Activated CD4-positive, alpha-beta T cell treated with anti-CD3 and anti-CD28 coated beads, Interleukin-2, amount 50 U/mL, for 4 hours (primary cell): ENCODE measurements at places on chromosomes 7 and 10.
A peak's percentile ranks its signal among the peaks of the same experiment; 100 is the strongest.

GRCh38 chr7:130970696-130971095 lies 236.7 kb upstream of the KLF14 start:
- peak; percentile 23 for DNase-seq

GRCh38 chr7:64892666-64893309 lies 10.3 kb upstream of the ZNF273 start:
- no peak for DNase-seq

GRCh38 chr10:1345368-1345767 lies 289.2 kb downstream of the WDR37 start:
- DNase-seq, result no peak

GRCh38 chr10:49061667-49062066 lies 53.7 kb downstream of the VSTM4 start:
- no peak for DNase-seq

DNA sequence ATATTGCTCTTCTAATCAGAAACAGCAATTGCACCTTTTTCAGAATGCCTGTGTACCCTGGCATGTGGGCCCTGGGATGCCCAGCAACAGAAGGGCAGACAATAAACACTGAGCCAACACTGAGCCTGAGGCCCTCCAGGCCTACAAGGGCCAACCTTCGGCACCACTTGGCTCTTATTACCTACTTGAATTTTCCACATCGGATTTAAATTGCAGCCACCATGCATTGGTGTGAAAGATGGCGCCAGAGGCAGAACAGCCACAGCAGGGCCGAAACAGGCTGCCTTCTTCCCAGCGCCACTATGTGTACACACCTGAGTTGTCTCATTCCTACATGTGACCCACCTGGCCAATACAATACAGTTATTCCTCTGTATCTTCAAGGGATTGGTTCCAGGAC lies 51.4 kb upstream of the EZH2 start:
- DNase-seq, result no peak

GRCh38 chr7:5424749-5425506 lies 1.3 kb upstream of the TNRC18 start:
- DNase-seq, result no peak

DNA sequence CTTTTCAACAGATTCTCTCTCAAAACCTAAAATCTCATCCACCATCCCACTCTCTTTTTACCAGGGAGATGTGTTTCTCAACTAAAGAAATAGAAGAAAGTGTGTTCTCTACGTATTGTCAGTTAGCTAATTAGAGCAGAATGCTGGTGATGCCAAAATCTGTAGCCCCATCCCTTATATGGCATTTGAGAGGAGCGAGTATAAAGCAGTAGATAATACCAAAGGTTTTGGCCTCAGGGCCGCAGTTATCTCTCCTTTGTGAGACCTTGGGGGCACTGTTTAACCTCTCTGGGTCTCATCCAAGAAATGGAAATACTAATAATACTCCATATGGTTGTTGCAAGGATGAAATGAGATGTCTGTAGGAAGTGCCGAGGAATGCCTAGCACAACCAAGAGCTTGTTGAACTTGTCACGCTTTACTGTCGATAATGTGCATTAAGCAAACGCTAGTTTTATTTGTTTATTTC lies 456 bp upstream of the DLD start:
- DNase-seq, result no peak

DNA sequence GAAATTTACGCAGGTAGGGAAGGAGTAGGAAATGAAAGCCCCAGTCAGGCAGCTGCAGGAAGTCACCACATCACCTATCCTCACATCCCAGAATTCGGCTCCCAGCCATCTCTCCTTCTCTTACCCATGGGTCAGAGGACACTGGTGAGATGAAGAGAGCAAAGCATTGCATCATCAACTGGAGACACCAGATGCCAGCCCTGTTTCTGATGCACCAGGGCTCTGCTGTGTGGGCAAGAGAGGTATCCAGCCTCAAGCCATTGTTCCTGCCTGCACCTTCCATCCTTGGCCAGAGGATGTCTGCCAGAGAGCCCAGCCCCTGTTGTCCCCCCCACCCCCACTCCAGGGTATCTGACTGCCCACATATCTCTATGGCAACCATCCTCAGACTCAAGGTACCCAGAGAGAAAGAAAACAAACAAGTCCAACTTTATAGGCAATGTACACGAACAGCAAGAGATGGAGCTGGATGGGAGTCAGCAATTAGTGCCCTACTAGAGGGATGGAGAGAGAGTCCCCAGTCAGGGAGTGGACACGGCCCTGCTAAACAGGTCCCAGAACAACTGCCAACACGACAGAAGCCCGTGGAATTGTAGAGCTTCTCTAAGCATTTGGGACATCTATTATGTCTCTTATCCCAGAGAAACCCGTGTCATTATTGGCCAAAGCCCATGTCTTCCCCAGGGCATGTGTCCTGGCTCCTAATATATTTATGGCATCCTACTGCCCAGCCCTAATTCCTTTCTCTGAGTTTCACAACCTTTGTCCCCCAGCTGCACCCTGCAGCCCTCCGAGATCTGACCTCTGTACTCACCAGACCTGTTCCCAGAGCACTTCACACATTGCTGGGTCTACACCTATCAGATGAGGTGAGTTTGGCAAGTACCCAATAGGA lies 2.8 kb downstream of the CAMK2G start:
- DNase-seq, result no peak

GRCh38 chr10:122664501-122664900 lies 35.1 kb downstream of the C10orf120 start:
- no peak for DNase-seq

GRCh38 chr7:15764010-15764409 lies 77.5 kb upstream of the MEOX2 start:
- DNase-seq, result no peak

DNA sequence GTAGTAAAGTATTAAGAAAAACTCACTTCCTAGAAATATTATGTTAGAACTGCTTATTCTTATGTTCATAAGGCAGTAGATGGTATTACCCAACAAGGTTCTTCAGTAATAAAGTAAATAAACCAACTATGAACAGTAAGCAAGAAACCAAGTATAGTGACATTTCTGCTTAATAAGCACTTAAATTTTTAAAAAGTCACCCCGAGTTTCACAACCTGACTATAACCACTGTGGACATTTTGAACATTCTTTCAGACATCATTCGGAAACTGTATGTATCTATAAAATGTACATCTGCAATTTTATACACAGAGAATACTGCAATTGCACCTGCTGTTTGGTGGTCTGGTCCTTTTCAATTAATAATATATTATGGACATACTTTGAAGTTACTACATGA lies 1073.6 kb downstream of the XPNPEP1 start:
- DNase-seq, result no peak

DNA sequence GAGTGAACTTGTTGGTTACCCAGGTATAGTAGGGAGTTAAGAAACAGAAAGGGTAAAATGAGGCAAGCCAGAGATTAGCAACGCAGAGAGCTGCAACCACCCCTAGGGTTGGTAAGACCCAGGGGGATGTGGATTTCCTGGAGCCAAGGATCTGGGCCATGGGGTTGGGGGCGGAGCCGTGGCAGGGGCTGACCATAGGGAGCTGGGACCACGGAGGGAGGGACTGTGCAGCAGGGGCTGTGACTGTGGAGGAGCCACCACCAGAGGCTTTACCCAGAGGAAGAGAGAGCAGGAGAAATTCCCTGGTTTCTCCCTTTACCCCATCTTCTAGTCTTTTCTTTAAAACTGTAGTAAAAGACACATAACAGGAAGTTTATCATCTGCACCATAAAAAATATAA lies 58.6 kb upstream of the BAIAP2L1 start:
- no peak for DNase-seq

DNA sequence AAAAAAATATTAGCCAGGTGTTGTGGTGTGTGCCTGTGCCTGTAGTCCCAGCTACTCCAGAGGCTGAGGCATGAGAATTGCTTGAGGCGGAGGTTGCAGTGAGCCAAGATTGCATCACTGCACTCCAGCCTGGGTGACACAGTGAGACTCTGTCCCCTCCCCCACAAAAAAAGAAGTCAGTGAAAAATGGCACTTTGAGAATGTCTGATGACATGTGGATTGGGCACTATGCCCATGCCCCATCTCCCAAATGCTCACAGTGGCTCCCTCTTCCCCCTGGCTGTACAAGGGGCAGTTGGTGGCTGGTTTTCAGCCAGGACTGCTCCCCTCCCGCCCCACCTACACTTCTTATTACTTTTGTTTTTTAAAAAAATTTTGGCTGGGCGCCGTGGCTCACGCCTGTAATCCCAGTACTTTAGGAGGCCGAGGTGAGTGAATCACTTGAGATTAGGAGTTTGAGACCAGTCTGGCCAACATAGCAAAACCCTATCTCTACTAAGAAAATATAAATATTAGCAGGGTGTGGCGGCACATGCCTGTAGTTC lies 26.1 kb downstream of the IL15RA start:
- DNase-seq, result no peak

DNA sequence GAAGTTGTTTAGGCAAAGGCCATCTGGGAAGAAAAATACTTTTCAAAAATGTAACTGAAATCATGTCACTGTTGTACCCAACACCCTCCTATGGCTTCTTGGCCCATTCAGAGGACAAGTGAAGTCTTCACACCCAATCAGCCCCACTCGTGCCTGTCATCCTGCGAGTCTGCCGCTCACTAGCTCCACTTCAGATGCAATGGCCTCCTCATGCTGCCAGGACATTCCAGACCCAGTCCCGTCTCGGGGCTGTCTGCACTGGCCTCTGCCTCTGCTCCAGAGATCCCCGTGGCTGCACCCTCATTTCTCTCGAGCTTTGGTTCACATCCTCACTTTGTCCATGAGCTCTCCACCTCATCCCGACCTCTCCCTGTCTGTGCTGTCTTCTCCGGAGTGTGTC lies 227.1 kb downstream of the KCNMA1 start:
- DNase-seq, result no peak

DNA sequence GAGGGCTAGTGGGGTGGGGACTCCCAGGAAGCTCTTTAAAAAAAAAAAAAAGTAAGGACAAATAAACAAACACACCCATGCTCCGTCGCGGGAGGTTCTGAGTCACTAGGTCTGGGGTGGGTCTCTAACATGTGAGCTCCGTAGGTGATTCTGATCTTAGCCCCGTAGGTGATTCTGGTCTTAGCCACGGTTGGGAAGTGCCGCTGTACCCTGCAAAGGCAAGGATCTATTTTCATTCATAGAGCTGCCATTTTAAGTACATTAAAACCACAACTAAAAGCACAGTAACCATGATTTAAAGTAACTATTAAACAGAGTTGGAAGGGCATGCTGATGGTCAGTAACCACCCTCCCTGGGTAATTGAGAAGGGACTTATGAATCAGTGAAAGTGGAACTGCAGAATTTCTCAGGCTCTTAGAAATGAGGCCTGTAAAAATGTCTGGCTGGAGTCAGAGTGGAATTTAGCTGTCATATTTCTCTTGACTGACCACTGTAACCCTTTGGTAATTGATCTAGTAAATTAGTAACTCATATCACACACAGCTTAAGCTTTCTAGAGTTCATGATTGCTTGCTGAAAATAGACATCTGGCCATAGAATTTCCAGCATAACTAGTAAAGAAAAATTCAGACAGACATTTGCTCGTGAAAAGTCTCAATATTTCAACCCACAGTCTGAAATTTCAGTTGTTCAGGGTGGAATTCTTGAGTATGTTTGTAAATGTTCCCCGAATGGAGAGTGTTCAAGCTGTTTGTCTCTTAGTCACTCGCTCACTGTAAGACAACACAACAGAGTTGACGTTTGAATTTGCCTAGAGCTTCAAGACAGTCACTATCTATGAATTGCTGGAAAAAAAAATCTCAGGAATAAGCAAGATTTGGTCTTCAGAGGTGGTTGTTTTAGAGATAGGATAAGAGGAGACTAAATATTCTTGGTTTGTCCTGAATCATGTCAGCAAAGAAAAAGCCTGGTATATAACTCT lies 34.2 kb upstream of the TCF7L2 start:
- DNase-seq, result no peak

GRCh38 chr10:70101668-70102067 lies 31.0 kb downstream of the AIFM2 start:
- no peak for DNase-seq

DNA sequence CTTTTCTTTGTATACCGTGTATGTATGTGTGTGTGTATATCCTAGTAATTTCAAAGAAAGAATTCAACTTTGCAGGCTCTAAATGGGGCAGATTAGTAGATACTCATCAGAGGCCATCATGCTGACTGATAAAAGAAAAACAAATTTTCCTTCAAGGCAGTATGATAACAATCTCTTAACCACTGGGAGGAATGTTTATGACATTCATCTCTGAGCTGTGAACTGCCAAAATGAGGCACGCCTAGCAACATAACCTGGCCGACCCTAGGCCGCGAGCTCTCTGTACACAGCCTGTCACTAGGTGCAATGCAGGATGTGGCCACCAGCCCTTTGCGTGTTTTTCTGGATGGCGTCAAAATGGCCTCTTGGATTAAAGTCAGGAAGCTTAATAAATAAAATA lies 343.7 kb upstream of the GALNT17 start:
- no peak for DNase-seq

- DNase-seq, result no peak
Measured at GRCh38 chr10:132627666-132628531, 90.3 kb downstream of the INPP5A start.

DNA sequence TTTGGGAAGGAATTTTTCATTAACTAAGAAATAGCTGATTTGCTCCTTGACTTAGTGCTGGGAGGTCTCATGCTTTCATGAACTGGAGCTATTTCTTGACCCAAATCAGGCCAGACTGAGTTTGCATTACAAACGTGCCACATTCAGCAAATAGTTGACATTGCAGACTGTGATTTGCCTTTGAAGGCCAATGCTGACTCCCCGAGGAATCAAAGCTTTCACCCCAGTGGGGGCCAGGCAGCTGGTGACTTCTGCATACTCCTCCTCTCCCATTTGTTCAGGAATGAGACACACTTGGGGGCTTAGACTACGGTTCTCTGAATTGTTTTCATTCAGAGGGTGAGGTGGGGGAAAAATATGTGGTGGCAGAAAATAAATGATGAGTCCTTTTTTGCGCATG lies 111.0 kb upstream of the JAZF1 start:
- no peak for DNase-seq

- no peak for DNase-seq
Measured at GRCh38 chr7:27199849-27200760, at the start of gene HOXA13. Gene HOXA13 (minus strand): TSS chr7:27200091. CDS start chr7:27200077, 14 bp downstream.

DNA sequence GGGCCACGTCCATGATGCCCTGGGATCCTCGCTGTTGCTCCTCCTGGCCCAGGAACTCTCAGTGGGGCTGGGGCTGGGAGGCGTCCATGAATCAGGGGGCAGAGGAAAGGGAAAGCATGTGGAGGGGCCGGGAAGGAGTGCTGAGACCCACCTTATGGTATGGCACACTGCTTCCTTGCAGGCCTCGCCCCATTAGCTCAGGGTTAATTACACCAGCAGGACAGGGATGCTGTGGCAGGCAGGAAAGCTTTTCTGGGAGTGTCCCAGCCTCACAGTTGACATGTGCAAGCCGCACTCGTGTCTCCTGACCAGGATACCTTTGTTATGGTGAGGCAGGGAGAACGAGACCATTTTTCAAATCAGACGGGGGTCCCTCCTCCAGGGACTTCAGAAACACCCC lies 109.7 kb upstream of the PCBD1 start:
- no peak for DNase-seq

DNA sequence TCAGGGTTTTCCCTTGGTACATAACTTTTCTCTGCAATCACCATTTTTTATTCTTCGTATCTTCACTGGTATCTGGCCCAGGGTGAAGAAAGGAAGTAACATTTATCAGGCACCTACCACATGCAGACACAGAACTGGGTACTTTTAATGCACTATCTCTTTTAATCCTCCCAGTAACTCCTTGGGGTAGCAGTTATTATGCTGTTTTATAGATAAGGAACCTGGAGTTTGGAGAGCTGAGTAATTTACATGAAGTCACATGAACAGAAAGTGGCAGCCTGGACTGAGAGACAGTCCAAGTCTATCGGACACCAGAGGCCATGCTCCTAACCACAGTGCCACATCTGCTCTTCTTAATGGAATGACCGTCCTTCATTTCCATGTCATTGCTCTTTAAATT lies 117.1 kb upstream of the PODXL start:
- no peak for DNase-seq

GRCh38 chr7:130486954-130487436 lies 4.9 kb upstream of the MEST start:
- DNase-seq, result no peak
